Jurkat, Clone E6-1 (cell line): ENCODE measurements at places on chromosomes 4 and X.

- DNase-seq, result no peak
Measured at GRCh38 chr4:152512483-152512882, 23.4 kb downstream of the FBXW7 start.

GRCh38 chrX:18548996-18549395 lies 122.9 kb downstream of the RS1 start:
- no peak for DNase-seq

DNA sequence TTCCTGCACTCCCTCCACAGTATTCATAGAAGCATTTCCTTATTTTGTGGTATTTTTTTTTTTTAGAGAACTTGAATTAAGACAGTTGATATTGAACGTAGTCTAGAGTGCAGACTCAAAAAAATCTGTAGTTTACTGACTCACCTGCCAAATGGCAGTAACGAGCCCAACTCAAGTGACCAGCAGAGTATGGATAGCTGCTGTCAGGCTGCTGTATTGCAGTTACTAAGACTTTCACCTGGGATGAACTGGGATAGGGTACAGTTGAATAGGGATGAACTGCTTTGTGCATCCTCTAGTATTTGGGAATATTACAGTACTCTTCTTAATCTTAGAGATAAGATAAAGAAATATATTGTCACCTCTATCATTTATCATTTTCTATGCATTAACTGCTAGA lies 7.0 kb upstream of the SLC7A11 start:
- DNase-seq, result no peak

GRCh38 chr4:55258152-55258865 lies 87.7 kb upstream of the SRD5A3 start:
- DNase-seq, result no peak
